ENCODE measurements at places on chromosomes 1 and 21.

DNA sequence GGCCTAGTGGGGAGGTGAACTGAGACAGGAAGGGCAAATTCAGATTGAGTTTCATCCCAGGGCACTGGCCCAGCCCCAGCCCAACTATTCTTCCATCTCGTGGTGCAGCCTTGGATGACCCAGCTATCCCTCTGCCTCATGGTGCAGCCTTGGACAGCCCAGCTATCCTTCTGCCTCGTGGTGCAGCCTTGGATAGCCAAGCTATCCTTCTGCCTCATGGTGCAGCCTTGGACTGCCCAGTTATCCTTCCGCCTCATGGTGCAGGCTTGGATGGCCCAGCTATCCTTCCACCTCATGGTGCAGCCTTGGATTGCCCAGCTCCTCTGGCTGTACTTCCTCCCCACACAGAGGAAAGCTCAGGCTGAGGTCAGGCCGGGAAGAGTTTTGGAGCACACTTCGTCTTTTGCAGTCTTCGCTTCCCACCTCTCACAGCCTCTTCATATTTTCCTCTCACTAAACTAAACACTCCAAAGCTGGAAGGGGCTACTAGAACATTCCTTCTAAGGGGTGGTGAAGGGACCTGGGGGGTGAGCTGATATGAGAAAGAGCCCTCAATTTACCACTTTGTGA, 69.8 kb upstream of the TTC34 start:
- no peak for DNase-seq

GRCh38 chr1:225823811-225824261, 13.9 kb downstream of the EPHX1 start:
- no peak for DNase-seq

- DNase-seq = no peak
These were observed 87.0 kb downstream of the NCAM2 start for GRCh38 chr21:21085206-21085605.

GRCh38 chr1:2368053-2368744, 23.2 kb downstream of the MORN1 start:
- DNase-seq = no peak

DNA sequence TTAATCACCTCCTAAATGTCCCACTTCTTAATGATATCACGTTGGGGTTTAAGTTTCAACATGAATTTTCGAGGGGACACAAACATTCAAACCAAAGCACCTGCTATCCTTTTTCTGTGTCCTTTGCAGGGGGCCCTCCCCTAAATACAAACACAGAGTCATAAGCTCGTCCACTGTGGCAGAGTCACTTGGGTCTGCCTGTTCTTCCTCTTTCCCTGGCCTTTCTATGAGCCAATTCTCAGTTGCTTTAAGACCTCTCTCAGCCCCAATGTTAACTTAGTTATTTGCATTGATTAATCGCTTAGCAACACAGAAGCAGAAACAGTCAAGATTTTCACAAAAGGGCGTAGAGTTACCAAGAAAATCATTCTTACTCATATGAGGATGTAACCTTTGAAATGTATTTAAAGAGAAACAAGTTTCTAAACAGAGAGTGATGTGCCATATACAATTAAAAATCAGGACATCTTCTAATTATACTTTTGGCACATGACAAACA, 14.9 kb downstream of the APCS start:
- no peak for DNase-seq

DNA sequence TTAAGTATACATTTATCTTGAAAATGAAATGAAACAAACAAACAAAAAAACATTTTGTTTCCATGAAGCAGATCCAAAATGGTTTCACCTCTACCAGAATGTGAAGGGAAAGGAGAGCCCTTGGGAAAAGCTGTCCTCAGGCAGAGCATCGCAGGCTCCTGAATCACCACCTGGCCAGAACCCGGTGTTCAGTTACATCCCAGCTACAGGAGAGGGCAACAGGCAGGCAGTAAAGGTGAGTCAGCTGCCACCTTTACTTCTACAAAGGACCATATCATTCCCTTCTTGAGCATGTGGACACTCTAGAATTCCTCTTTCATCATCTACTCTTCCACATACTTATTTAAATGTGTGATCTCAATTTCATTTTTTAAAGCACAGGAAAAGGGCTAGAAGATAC, 151.2 kb downstream of the PIGK start:
- no peak for DNase-seq

DNA sequence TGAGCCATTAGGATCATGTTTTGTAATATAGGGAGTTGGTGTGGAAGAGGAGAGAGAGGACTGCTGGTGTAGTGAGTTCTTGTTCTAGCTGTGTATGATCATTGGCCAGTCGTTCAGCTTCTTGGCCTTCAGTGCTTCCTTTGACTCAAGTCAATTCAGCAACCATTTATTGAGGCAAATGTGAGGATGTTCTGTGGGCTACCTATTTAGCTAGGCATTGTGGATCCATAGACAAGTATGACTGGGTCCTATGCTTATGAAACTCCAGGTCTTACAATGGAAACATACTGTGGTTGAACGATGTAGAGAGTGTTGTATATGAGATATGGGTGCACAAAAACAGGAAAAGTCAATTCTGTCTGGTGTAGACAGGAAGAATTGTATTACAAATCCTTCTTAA, 41.7 kb downstream of the NFIA start:
- DNase-seq = no peak

DNA sequence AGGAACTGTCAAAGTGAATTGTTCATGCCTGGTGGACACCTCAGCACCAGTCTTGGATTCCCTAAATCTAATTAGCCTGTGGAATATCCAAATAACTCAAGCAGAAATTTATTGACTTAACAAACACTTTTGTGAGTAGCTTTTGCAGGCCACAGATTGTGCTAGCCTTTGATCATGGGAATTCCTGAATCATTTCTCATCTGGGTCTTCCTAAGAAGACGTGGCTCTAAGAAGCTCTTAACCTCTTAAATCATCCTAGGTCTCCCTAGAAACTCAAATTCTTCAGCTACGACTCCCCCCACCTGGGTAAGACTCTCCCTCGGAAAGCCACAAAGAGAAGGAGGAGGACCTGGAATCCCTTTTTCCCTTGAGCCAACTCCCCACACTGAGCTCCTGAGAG, 53.8 kb upstream of the PSEN2 start:
- peak; percentile 44 for DNase-seq

DNA sequence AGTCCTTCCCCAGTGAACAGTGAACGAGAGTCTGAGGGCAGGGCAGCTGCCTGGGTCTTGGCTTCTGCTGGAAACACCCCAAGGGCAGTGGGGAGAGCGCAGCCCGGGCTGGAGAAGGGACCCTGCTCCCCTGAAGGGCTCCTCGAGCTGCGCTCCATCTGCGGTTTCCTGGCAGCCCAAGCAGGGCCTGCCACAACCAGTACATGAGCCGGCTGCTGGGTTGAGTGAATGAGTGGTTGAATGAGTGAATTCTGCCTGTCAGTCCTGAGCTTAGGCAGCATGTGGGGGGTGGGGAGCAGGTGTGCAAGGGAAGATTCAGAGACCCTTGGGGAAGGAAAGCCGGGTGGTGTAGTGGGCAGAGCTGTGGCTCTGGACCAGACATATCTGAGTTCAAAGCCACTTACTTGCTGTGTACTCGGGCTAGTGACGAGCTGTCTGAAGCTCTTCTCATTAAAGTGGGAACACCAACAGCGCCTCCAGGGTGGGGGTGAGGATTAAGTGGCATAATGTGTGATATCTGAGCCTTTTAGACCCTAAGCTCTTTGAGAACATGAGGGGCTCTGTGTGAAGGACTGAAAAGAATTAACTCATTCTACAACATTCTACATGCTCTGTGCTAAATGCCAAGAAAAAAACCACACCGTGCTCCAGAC, 3.7 kb downstream of the OPRD1 start:
- no peak for DNase-seq

DNA sequence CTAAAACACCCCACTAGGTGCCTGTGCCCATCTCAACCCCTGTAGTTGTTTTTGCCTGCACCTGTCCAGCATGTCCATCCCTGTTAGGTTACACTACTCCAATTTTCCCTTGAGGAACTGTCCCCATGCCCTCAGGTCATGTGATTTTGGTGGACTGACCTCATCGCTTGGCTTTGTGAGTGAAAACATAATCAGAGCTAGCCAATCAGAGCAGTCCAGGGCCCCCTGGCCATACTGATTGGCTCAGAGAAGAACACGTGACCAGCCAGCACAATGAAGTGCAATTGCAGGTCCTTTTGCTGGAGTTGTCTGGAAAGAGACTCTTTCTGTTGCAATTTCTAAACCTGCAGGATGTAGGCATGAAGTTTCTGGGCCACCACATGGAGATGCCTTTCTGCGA, 303.3 kb upstream of the PROX1 start:
- no peak for DNase-seq

GRCh38 chr1:10242811-10243210, 32.4 kb downstream of the KIF1B start:
- DNase-seq = no peak

GRCh38 chr1:195962051-195962450, 646.2 kb downstream of the KCNT2 start:
- DNase-seq = no peak

DNA sequence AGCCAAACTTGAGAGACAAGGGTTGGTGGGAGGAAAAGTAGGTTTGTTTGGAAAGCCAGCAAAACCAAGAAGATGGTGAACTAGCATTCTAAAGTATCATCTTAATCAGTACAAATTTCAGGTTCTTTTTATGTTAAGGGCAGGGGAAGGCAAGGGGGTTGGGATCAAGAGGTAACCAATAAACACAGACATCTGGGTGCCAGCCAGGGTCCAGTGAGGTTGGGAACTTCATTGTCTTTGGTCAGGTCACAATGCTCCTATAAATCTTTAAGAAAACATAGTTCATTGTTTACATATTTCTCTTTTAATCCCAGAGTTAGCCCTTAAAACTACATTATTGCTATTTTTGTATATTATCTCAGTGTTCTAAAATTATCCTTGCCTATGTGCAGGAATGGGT, 126.2 kb upstream of the NR5A2 start:
- no peak for DNase-seq

DNA sequence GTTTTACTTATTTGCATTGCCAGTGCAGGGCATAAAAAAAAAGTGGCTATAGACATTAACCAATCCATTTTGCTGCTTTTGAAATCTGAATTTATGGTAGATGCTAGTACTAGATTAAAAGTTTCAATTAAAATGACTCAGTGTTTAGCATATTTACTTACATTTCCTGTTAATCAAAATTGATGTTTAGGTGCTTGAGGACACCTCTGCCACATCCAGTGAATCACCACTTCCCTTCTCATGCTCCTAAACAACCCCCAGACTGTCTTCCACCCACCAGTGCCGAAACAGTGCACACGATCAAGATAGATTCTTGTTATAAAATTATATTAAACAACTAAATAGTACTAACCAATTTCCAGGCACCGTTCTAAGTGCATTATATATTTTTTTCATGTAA, 32.7 kb downstream of the HSD17B7 start:
- no peak for DNase-seq

GRCh38 chr1:69710484-69711189, 142.9 kb downstream of the LRRC7 start:
- no peak for DNase-seq

DNA sequence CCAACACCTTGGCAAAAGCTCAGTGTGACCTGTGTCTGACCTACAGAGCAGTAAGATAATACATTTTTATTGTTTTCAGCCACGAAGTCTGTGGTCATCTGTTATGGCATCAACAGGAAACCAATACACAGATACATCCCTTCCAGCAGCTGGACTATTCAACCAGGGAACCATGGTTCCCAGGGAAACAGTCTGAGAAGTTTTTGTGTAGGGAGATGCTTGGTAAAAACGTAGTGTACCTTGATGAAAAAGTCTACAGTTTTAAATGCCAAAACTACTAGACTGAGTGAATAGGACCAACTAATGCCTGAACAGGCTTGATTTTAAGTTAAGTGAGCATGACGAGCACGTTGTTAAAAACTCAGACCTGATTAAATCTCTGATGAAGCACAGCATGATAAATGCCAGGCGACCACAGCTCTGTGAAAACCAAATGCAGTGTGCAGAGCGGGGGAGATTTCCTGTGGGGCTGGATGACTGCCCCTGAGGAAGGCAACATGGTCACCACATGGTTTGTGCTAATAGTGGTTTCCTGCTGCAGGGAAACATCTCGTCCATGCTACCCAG, 228.9 kb downstream of the TNR start:
- no peak for DNase-seq

DNA sequence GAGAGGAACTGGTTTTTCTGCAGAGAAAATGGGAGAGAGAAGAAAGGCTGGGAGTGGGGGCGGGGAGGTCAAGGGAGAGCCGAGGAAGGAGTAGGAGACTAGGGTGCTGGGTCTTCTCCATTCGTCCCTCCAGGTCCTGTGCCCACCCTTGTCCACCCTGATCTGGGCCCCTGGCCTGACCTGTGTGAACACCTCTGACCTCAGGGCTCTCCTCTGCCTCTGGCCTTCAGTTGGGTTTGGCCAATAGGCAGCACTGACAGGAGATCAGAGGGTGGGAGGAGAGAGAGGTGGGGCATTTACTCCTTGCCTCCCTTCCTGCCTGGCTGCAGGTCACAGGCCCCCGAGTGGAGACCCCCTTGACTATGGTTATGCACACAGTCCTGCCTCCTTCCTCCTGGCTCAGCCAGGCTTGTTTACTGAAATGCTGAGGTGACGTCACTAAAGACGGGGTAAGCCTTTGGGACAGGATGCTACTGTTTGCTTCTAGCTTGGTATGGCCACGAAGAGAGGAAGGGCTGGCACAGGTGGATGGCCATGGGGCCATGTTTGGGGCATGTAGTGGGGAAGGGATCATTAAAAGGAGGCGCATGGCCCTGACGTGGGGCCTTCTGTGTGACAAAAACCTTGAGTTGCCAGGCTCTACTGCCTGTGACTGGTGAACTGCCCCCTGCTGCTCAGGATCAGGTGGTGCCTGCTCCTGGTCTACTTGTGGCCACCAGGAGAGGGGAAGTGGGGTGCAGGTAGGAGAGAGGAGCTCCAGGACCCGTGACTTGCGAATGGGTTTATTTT, 248.7 kb upstream of the CSF3R start:
- DNase-seq = no peak

GRCh38 chr21:42265231-42265812, 46.4 kb downstream of the ABCG1 start:
- no peak for DNase-seq

- DNase-seq = no peak
These were observed 93.6 kb downstream of the LEPR start for GRCh38 chr1:65514041-65514440.

GRCh38 chr21:27831177-27831576, 864.3 kb upstream of the ADAMTS5 start:
- DNase-seq = no peak

DNA sequence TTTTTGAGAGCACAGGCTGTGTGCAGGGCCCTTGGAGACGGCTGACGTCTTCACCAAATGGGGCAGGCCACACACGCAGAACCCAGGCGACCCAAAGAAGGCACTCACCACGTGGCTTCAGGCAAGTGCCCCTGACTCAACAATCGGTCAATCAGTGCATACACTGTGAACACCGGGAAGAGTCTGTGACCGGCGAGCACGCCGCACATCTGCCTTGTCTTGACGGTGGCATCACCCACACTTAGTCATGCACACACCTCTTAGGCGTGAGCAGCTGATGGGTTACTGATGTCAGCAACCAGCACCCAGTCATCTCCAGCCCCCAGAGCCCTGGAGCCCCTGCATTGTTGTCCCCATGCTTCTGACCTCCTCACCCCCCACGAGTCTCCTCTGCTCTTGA, 4.9 kb upstream of the LRRC3 start:
- DNase-seq = no peak

Data from urothelium cell line (cell line).